ENCODE measurements at places on chromosomes 1 and 21.
A peak's percentile ranks its signal among the peaks of the same experiment; 100 is the strongest.

GRCh38 chr1:161092621-161093028 lies 3.3 kb upstream of the NECTIN4 start:
- no peak for DNase-seq

DNA sequence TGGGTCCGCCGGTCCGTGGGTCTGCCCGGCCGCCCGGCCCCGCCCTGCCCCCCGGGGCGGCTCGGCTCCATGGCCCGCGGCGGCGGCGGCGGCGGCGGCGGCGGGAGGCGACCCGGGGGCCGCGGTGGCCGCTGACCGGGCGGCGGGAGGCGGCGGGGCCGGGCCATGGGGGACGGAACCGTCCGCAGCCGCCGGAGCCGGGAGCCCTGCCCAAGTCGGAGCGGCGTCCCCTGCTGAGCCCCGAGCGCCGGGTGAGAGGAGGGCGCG lies 184 bp downstream of the B4GALT2 start:
- DNase-seq: no peak

GRCh38 chr21:25005388-25005787 lies 601.9 kb downstream of the MRPL39 start:
- DNase-seq: no peak

DNA sequence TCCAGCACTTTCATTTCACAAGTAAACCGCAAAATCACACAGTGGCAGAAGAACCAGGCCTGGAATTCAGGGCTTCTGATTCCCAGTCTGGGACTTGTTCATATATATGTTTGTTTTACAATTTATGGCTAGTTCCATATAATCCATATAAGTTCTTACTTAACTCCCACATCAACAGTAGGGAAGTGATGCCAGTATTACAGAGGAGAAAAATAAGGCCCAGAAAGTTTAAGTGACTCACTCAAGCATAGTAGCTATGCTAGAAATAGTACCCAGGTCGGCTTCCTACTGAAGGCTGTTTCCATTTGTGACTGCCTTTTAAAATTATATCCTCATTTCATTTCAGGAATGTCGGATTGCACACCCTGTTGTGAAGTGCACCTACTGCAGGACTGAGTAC lies 1.4 kb downstream of the FAM76A start:
- no peak for DNase-seq

GRCh38 chr1:59266180-59266926 lies 30.5 kb upstream of the FGGY start:
- no peak for DNase-seq

DNA sequence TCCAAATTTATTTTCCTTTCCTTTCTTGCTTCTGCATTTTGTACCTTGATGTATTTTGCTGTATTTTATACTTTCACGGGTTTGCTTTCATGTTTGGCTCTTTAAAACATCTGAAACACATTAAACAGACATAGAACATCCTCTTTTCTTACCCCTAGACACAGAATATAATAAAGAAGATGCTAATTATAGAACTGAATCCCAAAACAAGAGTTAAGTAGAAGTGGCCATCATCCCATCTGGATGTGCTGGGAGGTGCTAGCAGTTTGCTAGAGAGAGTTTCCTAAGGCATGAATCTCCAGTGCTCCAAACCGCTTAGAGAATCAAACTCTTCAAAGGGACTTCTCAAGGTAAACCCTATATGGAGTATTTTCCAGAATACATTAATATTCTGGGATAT lies 53.9 kb upstream of the GNG12 start:
- no peak for DNase-seq

DNA sequence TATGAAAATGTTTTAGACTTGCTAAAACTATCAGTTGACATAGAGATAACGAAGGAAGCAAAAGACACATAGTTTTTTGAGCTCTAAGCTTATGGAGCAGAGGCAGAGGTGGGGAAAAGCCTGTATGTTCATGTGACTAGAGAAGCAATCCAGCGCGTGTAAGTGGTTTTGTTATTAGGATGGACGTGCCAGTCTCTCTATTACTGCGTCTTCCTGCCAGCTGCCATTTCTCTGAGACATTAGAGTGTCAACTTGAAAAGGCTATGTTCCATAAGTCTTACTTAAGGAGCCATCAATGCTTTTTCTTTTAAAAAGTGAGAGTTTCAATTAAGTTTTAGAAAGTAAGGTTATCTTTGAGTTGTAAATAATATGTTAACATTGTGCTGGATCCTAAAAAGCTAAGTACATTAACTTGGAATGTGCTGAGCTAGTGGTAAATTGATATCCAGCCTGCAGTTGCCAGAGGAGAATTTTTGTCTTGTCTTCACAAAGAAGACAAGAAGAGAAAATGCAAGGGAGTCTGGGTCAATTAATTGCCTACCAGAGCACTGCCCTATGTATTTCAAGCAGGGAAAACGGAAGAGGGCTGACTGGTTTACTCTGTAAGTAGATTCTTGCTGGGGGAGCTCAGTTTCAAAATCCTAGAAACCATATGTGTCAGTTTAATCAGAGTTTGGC lies 161.8 kb upstream of the B3GALT2 start:
- DNase-seq: peak; percentile 82

DNA sequence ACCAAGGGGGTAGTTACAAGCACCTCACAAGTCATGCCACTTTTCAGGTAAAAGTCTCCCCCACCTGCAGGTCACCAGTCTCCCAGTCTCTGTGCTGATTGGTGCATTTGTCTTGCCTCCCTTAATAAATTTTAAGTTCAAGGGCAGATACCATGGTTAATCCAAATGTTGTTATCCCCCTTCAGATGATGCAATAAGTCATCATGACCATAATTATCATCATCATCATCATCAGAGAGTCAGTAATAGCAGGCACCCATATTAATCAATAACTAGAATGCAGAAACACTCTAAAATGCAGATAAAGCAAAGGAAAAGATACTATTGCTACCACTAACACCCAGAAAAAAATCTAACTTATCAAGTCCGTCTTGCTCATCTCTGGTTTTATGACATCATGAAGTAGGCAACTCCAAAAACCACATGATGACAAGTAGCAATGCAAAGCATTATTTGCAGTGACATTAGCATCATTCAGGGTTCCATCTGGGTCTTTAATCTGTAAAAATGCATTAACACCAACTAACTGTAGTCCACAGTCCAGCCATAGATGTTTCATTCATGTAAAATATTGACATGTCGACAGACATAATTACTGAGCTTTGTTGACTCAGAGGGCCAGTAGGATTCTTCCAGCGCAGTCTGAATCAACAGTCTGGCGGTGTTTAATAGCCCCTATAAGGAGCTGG lies 492.0 kb upstream of the RUNX1 start:
- no peak for DNase-seq

GRCh38 chr1:110880708-110881374 lies 7.9 kb downstream of the CD53 start:
- no peak for DNase-seq

GRCh38 chr21:33849834-33850233 lies 65.8 kb downstream of the ATP5PO start:
- no peak for DNase-seq

DNA sequence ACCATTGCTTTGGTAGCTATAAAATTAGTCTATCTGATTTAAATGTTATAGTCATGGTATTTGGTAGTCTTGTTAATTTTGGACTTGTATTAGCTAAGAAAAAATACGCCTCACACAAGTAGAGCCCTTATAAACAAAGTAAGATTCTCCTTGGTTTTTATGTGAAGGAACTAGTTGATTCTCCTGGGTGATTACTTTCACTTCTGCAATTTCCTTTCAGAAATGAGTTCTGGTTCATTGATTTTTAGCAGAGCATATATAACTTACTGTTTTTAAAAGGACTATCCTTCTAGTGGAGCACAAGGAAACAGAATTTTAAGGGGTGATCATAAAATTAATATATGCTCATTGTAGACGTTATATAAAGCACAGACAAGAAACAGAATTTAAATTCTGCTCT lies 120.1 kb downstream of the BACH1 start:
- no peak for DNase-seq

- no peak for DNase-seq
These were observed 19.6 kb upstream of the SPAG17 start for GRCh38 chr1:118204648-118205047.

DNA sequence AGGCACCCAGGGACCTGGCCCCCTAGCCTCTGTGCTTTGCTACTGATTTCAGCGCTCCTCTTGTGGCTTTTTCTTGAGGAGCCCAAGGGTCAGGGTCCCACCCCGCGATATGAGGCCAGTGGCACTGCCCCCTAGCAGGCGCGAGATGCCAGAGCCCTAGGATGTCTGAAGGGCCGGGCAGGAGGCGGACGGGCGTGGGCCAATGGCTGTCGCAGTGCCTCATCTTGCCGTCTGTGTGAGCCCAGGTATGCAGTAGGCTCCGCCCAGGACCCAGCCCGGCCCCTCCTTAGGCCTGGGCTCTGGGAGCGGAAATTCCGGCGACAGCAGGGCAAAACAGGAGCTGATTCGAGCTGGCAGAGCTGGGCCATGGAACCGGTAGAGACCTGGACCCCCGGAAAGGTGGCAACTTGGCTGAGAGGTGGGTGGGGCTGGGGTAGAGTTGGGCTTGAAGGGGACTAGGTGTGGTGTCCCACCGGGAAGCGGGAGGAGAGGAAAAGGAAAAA lies at the start of gene CNKSR1:
Gene CNKSR1 (plus strand): TSS at position 310 of the 503 bp plus-strand sequence. CDS start 57 bp downstream, at position 367.
- no peak for DNase-seq

- DNase-seq: no peak
These were observed 138.4 kb downstream of the ADSS2 start for GRCh38 chr1:244313346-244313745.

GRCh38 chr1:163168053-163168452 lies 34.7 kb downstream of the RGS5 start:
- DNase-seq: peak; percentile 90

DNA sequence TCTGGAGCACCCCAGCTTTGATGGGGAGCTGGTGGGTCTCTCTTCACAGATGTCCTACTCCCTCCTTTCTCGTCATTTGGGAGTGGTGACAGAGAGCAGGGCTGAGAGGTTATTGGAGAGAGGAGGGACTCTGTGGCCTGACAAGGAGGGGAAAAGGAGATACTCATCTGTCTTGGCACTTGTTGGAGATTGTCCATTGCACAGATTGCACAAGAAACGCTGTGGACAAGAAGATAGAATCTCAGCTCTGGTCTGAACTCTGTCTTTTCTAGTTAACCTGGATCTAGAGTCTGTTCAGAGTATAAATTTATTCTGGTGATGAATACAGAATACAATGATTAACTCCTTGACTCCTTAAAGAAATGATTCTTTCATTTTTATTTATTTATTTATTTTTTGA lies 22.4 kb upstream of the SMAP2 start:
- DNase-seq: no peak

DNA sequence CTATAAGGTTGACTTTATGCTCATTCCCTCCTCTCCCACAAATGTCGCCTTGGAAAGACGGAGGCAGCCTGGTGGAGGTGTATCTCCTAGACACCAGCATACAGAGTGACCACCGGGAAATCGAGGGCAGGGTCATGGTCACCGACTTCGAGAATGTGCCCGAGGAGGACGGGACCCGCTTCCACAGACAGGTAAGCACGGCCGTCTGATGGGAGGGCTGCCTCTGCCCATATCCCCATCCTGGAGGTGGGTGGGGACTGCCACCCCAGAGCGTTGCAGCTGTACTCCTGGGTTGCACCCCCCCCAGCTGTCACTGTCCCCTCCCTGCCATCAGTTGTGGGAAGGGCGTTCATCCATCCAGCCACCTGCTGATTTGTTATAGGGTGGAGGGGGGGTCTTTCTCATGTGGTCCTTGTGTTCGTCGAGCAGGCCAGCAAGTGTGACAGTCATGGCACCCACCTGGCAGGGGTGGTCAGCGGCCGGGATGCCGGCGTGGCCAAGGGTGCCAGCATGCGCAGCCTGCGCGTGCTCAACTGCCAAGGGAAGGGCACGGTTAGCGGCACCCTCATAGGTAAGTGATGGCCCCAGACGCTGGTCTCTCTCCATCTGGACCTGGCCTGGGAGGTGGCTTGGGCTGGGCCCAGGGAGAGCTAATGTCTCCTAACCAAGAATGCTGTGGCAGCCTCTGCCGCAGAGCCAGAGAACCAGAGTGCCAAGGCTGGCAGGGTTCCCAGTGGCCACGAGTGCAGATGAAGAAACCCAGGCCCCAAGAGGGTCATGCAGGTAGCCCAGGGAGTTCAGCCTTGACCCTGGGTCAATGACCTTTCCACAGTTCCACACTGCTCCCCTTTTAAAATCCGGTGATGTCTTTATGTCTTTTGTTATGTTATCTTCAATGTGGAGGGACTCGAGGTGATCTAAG lies 13.1 kb downstream of the PCSK9 start:
- no peak for DNase-seq

- no peak for DNase-seq
These were observed 36.2 kb downstream of the CELF3 start for GRCh38 chr1:151680391-151680790.

DNA sequence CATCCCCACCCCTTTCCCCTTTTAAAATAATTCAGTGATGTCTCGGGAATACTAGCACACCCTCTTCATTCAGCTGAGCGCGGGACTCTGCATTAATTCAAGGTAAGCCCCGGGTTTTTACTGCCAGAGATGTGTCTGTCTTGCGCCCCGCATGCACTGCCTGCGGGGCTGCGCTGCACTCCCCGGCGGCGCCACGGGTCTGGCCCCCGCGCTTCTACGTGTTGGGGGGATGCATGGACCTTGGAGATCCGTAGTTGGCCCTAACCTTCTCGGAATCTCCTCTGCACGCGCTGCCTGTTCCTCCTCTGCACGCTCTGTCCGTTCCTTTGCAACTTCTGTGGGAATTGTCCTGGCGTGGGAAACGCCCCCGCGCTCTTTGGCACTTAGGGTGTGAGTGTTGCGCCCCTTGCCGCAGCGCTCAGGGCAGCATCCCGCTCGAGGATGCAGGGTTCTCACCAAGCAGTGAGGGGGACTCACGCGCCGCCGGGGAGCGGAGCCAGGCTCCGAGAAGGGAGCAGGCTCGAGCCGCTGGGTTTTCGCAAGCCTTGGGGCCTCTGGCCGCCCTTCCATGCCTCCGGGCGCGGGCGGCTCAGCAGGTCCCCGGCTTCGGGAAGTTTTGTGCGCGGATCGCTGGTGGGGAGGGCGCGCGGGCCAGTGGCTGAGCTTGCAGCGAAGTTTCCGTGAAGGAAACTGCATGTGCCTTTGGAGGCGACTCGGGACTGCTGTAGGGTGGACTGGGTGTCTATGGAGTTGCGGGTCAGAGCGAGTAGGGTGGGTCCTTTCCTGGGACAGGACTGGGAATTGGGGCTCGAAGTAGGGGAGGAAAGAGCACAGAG lies 165.1 kb upstream of the CACNA1E start:
- DNase-seq: no peak

- DNase-seq: peak; percentile 8
These were observed 43.4 kb upstream of the RHOU start for GRCh38 chr1:228691926-228692325.

DNA sequence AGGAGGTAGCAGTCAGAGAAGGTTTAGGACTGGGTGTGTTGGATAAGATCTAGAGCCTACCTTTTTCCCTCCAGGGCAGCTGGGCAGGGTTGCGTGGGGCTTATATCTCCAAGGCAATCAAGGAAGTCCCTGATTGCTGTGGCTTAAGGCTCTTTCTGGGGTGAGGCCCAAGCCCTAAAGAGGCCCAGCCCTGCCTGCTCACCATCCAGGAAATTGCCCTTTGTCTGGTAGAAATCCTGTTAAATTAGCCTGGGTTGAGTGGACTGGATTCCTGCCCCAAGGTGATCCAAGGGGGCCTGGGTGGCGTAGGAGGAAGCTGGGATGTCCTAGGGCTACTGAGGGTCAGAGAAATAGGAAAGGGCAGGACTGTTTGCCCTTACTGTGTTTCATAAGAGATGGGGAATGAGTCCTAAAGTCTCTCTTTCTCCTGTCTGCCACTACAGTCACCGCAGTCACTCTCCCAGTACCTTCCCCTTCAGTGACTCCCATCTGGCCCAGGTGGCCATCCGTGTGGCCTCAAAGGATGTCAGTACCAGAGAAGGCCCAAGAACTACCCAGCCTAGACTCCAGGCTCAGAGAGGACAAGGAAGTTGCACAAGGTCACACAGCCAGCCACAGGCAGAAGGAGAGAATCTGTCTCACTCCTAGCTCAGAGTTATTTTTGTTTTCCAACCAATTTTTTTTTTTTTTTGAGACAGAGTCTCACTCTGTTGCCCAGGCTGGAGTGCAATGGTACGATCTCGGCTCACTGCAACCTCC lies 25.8 kb downstream of the MFSD2A start:
- no peak for DNase-seq

All from retinal pigment epithelial cell (primary cell).